ENCODE measurements at places on chromosomes 5 and 9.

GRCh38 chr5:134371834-134372340 lies 518 bp downstream of the UBE2B start:
- DNase-seq = peak; percentile 38

DNA sequence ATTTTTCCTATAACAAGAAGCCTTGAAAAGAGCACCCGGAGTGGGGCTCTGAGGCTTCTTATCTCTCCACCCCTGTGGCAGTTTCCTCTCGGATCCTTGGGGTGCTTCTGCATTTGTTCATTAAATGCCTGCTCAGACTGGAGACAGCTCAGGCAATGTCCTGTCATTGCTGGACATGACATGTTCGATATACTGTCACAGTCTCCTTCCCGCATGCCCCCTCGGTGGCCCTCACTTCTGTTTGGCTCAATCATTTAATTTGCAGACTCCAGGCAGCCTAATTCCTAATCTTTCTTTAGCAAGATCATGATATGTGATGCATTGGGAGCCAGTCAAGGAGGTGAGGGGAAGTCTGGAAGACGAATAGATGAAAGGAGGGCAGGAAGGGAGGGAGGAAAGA lies 37.5 kb upstream of the CPEB4 start:
- no peak for DNase-seq

GRCh38 chr5:172849606-172850453 lies 15.8 kb downstream of the ERGIC1 start:
- DNase-seq = no peak

DNA sequence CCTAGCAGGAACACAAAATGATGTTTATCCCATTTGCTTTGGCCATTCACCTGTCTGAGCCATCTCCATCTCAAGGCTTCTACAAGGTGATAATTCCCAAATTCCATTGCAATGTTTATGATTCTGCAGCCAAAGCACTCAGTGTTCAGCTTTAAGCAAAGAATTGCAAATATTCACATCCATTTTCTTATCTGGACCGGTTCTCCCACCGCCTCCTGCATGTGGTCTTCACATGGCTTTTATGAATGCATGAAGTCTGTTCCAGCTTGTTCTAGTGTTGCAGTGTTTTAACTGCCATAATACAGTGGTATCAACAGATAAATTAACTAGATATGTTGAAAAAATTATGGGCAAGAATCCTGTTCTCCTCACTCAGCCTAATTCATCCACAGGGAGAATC lies 443.0 kb upstream of the KLF4 start:
- DNase-seq = no peak

DNA sequence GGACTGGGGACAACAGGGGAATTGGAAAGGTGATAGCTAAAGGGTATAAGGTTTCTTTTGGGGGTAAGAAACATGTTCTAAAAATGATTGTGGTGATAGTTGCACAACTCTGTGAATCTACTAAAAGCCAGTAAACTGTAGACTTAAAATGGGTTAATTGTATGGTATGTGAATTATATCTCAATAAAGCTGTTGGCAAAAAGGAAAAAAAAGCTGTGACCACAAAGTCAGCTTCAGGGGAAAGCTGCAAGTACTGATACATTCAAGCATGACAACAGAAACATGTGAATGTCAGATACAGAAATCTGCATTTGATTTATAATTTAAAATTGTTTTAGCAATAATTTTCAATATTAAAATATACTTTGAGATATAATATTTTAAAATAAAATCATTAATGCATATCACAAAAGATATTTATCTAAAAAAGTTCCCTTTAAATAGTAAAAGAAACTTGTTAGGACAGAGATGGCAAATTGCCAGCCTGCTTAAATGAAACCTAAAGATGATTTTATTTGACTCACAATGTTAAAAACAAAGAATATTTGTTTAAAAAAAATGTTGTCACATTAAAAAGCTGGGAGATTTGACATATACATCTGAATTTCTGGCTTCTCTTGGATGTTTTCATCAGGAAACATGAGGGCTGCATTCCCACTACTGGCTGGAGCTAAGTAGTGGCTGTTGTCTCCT lies 66.0 kb downstream of the TBCA start:
- no peak for DNase-seq

All from AG08395 (cell line).